Ovary (tissue), 10 donors: ENCODE measurements at places on chromosomes 2 and 18. TPM values are rescaled to one million over a fixed set of nuclear protein-coding genes. Genes with fewer than 3 reads are reported as not detected.

The DYNAP gene
- polyA plus RNA-seq: not detected

The DNAH7 gene
- polyA plus RNA-seq: 0.73 TPM

The PRKAG3 gene
- not detected for polyA plus RNA-seq

- DNase-seq: no peak
Measured at GRCh38 chr2:157698430-157698829, 69.8 kb upstream of the ACVR1C start.

DNA sequence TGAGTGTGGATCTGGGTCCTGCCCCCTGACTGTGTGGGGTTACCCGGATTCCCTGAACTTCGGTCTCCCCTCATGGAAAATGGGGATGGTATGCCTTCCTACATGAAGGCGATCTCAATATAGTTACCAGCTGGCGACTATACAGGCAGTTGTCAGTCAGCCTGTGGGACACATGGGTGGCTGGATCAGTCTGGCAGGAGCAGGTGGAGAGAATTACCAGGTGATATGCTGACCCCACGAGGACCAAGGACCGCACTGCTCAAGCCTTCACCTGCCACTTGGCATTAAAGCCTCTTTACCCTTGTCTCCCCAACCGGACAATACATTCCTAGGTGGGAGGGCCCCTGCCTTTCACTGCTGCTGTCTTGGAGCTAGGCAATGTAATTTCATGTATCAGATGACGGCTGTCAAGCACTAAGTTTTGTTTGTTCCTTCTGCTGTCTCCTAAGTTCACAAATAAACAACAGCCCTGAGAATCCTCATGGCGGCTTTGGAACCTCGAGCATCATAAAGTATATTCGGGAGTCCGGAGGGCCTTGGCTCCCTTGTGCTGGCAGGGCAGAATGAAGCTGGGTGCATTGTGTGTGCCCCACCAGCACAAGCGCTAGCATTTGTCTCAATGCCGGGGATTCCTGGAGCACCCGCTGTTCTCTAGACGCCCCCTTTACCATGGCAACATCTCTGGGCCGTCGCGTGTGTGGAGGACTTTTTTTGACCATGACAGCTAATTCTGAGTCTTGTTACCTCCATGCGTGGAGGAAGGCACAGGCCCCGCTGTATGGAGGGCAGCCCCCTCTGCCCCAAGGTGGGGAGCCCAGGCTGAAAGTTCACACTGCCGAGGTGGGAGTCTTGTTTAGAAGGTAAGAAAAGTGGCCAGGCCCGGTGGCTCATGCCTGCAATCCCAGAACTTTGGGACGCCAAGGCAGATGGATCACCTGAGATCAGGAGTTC, 48.6 kb downstream of the PDCL3 start:
- DNase-seq: no peak

DNA sequence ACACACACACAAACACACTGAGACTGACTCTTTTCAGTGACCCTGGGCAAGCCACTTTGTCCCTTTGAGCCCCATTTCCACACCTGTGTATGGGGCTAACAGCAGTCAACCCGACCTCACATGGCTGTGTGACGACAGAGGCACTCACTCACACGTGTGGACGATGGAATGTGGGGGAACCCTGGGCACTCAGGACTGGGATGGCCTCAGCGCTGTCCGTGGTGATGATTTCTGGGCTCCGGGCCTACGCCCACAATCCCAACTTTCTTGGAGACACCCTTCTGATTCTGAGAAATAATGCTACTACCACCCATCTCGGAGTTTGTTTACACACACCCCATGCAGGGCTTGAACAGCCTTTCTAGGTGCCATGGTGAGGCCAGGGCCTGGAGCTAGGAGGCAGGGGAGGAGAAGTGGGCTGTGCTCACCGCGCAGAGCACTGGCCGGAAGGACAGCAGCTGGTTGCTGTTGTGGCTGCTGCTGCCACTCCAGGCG, 1.5 kb downstream of the CRYBA2 start:
- no peak for DNase-seq
